Panc1 (cell line): ENCODE measurements at places on chromosomes 3 and 15. TPM values are rescaled to one million over a fixed set of nuclear protein-coding genes. Genes with fewer than 3 reads are reported as not detected.

GRAMD2A gene
- 1.3 TPM for total RNA-seq

RGMA gene
- total RNA-seq = 0.62 TPM

SLC12A1 gene
- not detected for total RNA-seq

PLCH1 gene
- total RNA-seq = 0.03 TPM

HRH1 gene
- 4.6 TPM for total RNA-seq

PATL2 gene
- total RNA-seq = 0.49 TPM

ALPK3 gene
- 1.0 TPM for total RNA-seq

KCNAB1 gene
- not detected for total RNA-seq

IMPG2 gene
- 0.10 TPM for total RNA-seq
